Stimulated activated CD4-positive, alpha-beta T cell treated with anti-CD3 and anti-CD28 coated beads, Interleukin-1b, Interleukin-23, amount 100 ng/mL, for 1 hour (primary cell): ENCODE measurements at places on chromosomes 7 and 10.

- no peak for DNase-seq
Measured at GRCh38 chr10:86904600-86904999, 52.8 kb downstream of the MMRN2 start.

- no peak for DNase-seq
Measured at GRCh38 chr7:131511774-131512535, 44.5 kb downstream of the PODXL start.

- no peak for DNase-seq
Measured at GRCh38 chr7:82373926-82374635, 69.5 kb downstream of the CACNA2D1 start.

- no peak for DNase-seq
Measured at GRCh38 chr10:126302826-126303665, 85.2 kb downstream of the ADAM12 start.

GRCh38 chr10:96721207-96721572 is 876 bp upstream of the PIK3AP1 start:
- no peak for DNase-seq

GRCh38 chr7:141381794-141382427 is 169.3 kb upstream of the AGK start:
- DNase-seq: no peak

- no peak for DNase-seq
Measured at GRCh38 chr7:156897673-156898072, 4.7 kb upstream of the LMBR1 start.

DNA sequence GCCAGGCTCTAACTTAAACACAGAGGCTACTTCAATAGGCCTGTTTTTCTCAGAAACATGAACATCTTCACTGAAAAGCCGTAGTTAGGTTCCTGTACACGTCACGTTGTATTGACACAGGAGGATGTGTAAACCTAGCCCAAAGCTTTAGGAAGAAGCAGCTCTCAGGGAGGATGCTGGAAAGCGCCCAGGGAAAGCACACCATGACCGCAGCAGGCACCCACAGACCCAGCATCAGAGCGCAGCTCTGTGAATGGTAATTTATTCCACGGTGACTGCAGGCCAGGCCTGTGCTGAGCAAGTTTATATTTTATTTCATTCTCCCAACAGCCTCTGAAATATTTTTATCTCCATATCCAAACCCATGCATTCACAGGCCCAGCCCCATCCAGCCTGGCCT is 51.1 kb downstream of the ASB13 start:
- no peak for DNase-seq

- DNase-seq: no peak
Measured at GRCh38 chr10:44925224-44925623, 14.1 kb downstream of the TMEM72 start.

DNA sequence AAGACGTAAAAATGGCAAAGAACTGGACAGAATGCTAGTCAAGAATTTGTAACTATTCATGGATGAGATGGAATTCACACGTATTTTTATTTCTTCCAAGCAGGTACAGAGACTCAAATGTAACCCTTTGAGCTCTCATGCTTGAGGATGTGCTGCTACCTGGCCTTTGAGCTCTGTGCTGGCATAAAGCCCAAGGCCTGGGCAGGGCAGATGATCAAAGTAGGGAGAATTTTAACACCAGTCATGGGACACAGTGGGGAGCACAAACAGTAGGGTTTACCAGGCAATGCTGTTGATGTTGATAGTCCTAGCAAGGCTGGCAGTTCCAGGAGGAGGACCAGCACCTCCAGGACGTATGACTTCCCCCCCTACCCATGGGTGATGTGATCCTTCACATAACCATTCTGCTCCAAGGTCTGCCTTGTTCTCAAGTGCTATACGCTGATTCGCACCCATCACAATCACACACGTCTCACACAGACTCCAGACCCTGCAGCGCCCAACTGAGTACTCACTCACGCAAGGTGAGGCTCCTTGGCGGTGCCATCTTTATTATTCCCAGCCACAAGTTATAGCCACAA is 48.6 kb upstream of the DLG5 start:
- DNase-seq: no peak

GRCh38 chr7:152636441-152636840 is 39.5 kb downstream of the XRCC2 start:
- DNase-seq: no peak

DNA sequence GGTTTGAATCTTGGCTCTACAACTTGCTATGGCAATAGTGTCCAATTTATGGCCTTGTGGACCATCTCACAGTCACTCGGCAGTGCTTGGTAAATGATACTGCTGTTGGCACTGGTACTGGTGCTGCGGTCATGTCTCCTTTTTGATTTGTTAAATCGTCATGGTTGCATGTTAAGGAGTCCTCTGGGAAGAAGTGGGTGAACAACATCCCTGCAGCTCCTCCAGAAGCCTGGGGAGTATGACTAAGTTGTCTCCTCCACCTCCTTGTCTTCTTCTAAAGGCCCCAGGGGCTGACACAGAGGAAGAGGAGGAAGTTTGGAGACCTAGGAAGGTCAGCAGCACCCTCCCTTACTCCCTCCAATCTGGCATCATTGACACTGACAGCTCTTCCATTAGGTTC is 8.5 kb downstream of the ITPRIP start:
- no peak for DNase-seq

GRCh38 chr10:6255548-6256061 is 52.9 kb downstream of the PFKFB3 start:
- no peak for DNase-seq

- no peak for DNase-seq
Measured at GRCh38 chr7:27920281-27920946, 180.5 kb downstream of the TAX1BP1 start.

- no peak for DNase-seq
Measured at GRCh38 chr10:91511549-91512330, 101.6 kb downstream of the HECTD2 start.

- DNase-seq: no peak
Measured at GRCh38 chr7:133079296-133079695, 2.6 kb downstream of the CHCHD3 start.

DNA sequence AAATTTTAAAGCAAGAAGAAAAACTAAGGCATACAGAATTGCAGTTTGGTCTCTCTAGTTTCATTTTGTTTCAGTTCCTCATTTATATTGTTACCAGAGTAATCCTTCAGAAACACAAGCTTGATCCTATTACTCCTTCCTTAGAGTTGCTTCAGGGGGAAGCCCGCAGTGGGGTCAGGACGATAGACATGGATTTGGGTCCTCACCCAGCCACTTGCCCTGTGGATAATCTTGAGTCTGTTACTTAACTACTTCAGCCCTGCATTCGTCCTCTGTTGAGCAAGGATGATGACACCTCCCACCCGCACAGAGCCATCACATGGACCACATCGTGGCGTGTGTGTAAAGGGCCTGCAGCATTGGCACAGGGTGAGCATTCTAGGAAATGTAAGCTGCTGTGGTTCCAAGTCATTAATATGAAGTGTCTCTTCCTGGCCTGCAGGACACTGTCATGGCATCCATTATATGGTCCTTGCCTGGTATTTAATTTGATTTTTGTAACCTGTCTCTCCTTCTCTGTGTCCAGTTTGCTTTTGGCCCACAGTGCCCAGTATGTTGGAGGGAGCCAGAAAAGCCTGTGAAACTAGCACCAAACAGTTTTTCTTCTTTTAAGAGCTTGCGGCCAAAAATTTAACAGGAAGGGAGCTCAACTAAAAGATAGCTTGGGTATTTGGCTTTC is 111.2 kb downstream of the EEPD1 start:
- DNase-seq: no peak

GRCh38 chr10:48251525-48252353 is 22.8 kb downstream of the FRMPD2 start:
- DNase-seq: no peak

GRCh38 chr7:153084278-153084677 is 324.7 kb downstream of the ACTR3B start:
- no peak for DNase-seq

GRCh38 chr10:33253411-33253810 is 81.1 kb downstream of the NRP1 start:
- DNase-seq: no peak

- no peak for DNase-seq
Measured at GRCh38 chr7:151808400-151809145, 68.3 kb downstream of the PRKAG2 start.
